Activated naive CD4-positive, alpha-beta T cell treated with anti-CD3 and anti-CD28 coated beads, Interleukin-2, amount 50 U/mL, for 16 hours (primary cell): ENCODE measurements at places on chromosomes 7 and 10.

GRCh38 chr7:141339603-141340002 is 211.6 kb upstream of the AGK start:
- DNase-seq = no peak

DNA sequence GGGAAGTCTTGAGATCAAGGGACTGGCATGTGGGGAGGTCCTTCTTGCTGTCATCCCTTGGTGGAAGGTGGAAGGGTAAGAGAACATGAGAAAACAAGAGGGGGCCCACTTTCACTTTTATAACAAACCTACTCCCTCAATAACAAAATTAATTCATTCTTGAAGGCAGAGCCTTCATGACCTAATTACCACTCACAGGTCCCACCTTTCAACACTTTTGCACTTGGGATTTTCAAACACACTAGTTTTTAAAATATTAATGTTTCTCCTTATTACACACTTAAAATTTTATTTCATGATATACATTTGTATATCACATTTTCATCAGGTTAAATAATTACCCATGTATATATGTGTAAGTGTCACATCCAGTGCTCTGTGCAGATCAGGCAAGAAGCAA is 2.0 kb downstream of the ST7 start:
- DNase-seq = no peak

GRCh38 chr7:79046061-79046460 is 407.4 kb downstream of the MAGI2 start:
- DNase-seq = no peak

- no peak for DNase-seq
Measured at GRCh38 chr10:18238870-18239485, 98.8 kb downstream of the CACNB2 start.

DNA sequence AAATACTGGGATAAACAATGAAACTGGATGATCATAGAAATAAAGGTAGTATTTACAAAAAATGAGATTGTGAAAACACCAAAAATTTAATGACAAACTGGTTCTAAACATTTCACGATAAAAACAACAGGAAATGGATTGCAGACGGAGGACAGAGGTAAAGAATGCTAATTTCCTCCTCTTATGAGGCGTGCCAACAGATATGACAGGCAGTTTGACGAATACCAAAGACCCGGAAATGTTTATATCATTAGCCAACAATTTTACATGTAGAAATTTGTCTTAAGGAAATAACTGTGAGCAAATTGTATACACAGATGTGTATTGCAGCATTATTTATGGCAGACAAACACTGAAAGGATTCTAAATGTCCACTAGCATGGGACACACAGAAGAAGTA is 162.0 kb upstream of the MGMT start:
- no peak for DNase-seq

DNA sequence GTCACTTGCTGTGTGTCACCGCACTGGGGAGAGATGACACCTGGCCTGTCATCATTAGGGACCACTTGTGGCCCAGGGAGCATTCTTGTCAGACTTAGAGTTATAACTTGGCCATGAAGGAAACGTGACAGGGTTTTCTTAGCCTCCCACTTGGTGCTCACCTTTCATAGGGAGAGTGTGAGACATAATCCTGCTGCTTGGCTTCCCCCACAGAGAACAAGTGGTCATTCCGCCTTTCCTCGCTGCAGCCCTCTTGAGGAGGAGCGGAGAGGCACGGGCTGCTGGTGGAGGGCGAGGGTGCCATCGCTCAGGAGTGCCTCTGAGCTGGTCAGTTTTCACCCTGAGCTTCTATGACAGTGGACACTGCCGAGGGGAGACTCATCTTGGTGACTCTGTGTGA is 125.0 kb upstream of the GJD4 start:
- no peak for DNase-seq
